Upper lobe of right lung (tissue), 1 donor: ENCODE measurements at places on chromosomes 12 and 14. TPM values are rescaled to one million over a fixed set of nuclear protein-coding genes. Genes with fewer than 3 reads are reported as not detected.

The SYT1 gene
- 0.58 TPM for total RNA-seq

The KCNH3 gene
- total RNA-seq = 0.90 TPM

The NAV3 gene
- total RNA-seq = 17.8 TPM

DNA sequence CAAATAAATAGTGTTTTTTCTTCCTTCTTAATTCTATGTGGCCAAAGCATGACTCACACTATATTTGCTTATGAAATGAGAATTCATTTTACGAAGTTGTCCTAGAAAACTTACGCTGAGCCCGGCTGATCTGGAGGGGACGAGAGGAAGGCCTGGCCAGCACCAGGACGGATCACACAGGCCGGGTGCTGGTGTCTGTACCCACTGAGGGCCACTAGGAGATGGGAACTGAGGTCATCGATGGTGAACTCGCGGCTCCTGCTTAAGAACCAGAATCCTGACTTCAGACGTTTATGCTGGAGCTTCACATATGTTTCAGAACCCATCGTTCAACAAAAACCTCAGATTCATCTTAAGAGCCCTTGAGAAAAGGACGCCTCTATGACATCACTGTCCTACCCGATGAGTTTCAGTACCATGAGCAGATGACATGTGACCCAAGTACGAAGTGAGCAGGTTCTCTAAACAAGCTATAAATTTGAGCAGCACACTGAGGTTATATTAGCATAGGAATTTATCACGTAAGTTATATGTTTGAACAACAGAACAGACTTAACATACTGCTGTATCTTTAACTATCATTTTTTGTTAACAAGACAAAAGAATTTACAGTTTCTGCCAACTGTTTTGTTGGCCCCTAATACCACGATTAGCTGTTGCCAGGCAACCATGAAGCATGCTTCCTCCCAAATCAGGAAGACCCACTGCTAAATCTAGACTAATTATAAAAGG is 111.9 kb downstream of the FOXN3 start:
- H3K27me3 ChIP-seq = no peaks in the 10 kb centered on the region
- DNase-seq = no peak
- no peak overlapping the region for H3K4me3 ChIP-seq
- H3K4me1 ChIP-seq = peaks cover 47% of the 10 kb centered on the region

GRCh38 chr12:34602213-34602940 is 580.1 kb downstream of the ALG10 start:
- no peak overlapping the region for H3K4me3 ChIP-seq
- no peak overlapping the region for H3K27ac ChIP-seq
- no peaks in the 10 kb centered on the region for H3K27me3 ChIP-seq
- no peaks in the 10 kb centered on the region for H3K36me3 ChIP-seq
- H3K4me1 ChIP-seq = no peaks in the 10 kb centered on the region
- no peak for DNase-seq

DNA sequence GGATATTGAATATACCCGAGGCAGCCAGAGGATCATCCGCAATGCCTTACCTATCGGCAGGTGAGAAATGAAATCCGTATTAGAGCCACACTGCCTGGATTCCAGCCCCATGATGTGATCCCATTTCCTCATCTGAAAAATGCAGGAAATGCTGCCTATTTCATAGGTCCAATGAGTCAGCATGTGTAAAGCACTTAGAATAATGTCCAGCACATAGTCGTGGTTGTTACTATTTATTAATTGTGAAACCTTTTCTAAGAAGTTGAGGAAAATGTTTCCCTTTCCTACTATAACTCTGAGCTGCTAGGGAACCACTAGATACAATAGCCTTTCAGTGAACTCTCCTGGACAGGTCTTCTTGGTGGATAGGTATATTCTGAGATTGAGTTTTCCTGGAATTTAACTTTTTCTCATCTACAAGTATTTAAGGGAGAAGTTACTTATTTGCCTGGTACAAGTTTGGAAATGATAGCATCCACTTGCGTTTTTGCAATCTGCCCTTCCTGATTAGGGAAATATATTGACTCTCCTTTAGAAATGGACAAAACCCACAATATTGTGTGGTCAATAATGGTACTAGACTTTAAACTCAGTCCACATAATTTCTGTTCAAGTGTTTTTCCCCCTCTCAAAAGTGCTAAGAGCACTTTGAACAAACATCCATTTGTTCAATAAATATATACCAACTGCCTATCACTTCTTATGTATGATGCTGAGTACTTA is 12.2 kb downstream of the POLR3B start:
- no peak overlapping the region for H3K4me3 ChIP-seq
- DNase-seq = no peak
- H3K4me1 ChIP-seq = no peaks in the 10 kb centered on the region
- H3K36me3 ChIP-seq = peaks cover 36% of the 10 kb centered on the region

DNA sequence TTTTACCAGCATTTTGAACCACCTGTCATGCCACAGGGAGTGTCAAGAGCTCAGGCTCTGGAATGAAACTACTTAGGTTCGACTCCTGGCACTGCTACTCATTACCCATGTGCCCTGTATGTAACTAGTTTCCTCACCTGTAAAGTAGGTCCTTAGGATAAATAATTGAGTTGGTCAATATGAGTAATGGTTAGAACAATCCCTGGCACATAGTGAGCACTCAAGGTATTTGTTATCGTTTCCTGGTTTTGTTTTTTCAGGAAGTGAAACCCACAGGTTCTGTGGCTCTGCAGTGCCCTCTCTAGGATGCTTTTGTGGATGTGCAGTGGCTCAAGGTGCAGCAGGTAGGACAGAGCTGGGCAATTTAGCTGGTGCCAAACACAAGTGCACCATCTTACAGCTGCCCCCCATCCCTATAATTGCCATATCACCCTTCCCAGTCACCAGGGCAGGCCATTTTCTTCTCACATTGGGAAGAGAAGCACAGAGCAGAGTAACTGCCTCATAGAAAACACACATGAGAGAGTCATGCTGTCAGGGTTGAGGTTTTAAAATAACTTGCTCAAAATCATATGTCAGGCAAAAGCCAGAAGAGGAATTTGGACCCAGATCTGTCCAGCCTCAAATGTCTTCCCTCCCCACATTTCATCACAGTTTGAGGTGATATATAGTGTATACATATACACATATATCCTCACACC is 297.5 kb downstream of the RPAP3 start:
- DNase-seq = no peak
- H3K4me3 ChIP-seq = no peak overlapping the region
- no peaks in the 10 kb centered on the region for H3K4me1 ChIP-seq
- no peaks in the 10 kb centered on the region for H3K36me3 ChIP-seq
